Stimulated activated CD4-positive, alpha-beta T cell treated with anti-CD3 and anti-CD28 coated beads, Interleukin-4, amount 100 ng/mL, for 1 hour (primary cell): ENCODE measurements at places on chromosomes 12 and 14.

DNA sequence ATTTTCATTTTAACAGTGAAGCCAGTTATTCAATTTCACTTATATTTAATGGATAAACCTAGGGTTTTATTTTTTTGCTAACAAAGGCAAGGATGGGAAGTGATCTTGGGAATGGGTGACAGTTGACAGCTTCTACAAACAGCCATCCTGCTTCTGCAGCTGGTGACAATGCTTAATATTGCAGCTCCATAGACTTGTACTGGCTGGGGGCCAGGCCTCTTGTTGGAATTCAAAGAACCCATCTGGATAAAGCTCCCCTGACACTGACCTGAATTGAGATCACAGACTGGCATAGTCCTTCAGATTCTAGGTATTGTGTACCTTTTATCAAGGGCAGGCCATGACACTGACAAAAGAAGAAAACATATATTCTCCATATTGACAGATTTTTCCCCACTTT is 664.6 kb upstream of the FOXG1 start:
- DNase-seq = no peak

DNA sequence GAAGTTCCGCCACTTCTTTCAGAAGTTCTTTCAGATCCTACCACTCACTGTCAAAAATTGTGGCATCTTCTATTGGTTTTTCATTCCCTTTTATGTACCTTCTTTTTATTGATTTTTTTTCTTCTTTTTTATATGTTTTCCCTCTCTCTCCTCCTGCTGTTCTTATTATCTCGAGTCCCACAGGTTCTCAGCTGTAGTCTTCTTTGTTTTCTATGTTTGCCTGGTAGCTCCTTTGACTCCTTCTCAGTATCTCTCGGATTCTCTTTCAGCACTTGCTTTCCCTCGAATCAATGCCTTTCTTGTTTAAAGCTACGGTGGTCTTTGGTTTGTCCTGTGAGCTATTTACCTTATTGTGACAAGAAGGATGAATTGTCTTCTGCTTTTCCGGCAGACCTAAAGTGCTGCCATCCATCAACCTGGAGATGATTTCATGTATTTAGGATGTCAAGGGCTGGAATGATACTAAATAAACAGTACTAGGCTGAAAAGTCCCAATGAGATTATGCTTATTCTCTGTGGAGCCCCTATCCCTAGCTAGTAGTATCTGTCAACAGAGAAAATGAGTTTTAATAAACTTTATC is 541.7 kb downstream of the NOVA1 start:
- no peak for DNase-seq

GRCh38 chr14:100416921-100417860 is 94.1 kb downstream of the SLC25A47 start:
- no peak for DNase-seq

GRCh38 chr14:96122496-96122895 is 82.1 kb upstream of the BDKRB2 start:
- no peak for DNase-seq

- no peak for DNase-seq
These were observed 41.7 kb upstream of the NID2 start for GRCh38 chr14:52110441-52111086.

DNA sequence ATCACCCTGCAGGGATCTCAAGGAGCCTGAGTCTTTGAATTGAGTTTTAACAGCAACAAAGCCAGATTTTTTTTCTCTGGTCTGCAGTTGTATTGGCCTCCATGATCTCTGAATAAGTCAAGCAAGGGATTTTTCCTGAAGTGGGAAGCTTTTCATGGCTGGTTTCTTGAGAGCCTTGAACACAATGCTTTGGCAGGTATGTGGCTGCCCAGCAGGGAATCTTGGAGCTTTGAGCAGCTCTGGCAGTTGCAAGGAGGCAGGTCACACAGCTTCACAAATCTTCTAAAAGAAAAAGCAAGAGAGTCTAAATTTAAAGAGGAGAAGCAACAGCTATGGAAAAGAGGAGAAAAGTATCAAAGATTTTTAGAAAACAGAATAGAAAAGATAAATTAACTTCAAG is 60.1 kb downstream of the RPS29 start:
- DNase-seq = no peak
